Activated CD4-positive, alpha-beta T cell treated with anti-CD3 and anti-CD28 coated beads for 36 hours (primary cell): ENCODE measurements at places on chromosomes 7 and 10. TPM values are rescaled to one million over a fixed set of nuclear protein-coding genes. Genes with fewer than 3 reads are reported as not detected.

- H3K4me3 ChIP-seq, result no peak overlapping the region
- H3K27ac ChIP-seq, result no peak overlapping the region
- DNase-seq, result no peak
- peaks cover 48% of the 10 kb centered on the region for H3K36me3 ChIP-seq
- no peaks in the 10 kb centered on the region for H3K27me3 ChIP-seq
Observed at GRCh38 chr7:127833641-127834040, 181.6 kb downstream of the SND1 start.

DNA sequence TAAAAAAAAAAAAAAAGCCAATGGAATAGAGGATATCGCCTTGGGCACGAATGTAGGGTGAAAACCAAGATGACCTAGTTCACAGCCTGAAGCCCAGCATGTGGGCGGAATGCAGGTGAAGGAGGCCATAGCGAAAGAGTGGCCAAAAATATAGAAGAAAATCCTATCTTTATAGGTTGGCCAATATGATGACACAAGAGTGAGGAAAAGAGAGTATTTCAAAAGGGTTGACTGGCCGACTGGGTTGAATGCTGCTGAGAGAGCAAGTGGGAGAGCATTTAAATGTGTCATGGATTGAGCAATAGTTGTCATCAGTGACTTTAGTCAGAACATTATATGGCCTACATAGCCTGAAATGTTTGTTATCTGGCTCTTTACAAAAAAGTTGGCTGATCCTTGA, 17.2 kb upstream of the GLI3 start:
- no peak overlapping the region for H3K27ac ChIP-seq
- H3K36me3 ChIP-seq, result no peaks in the 10 kb centered on the region
- peaks cover 2% of the 10 kb centered on the region for H3K27me3 ChIP-seq
- DNase-seq, result no peak
- no peaks in the 10 kb centered on the region for H3K4me1 ChIP-seq
- H3K4me3 ChIP-seq, result no peak overlapping the region

- DNase-seq, result no peak
- H3K36me3 ChIP-seq, result peaks cover 3% of the 10 kb centered on the region
- peak overlapping the region; percentile 67 for H3K4me3 ChIP-seq
- peaks cover 4% of the 10 kb centered on the region for H3K27me3 ChIP-seq
- peaks cover 37% of the 10 kb centered on the region for H3K4me1 ChIP-seq
Observed at GRCh38 chr10:12348294-12348869, 965 bp upstream of the CAMK1D start.

DNA sequence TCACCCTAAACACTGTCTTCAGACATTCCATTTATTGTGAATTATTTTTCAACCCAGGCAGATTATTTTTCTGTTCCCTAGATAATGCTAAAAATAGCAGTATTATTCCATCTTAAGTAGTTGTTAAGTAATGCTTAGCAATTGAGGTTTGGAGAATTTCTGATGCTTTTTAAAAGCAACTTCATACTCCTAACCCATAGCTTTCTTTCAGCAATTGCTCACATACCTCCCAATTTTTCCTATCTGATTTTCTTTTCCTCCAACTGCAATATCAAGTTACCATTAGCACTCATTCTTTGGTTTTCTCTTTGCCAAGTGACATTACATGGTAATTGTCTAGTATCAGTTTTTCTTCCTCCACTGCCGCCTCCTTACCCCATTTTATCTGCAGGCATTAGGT, 104.7 kb downstream of the GPR85 start:
- DNase-seq, result no peak
- no peak overlapping the region for H3K4me3 ChIP-seq
- no peak overlapping the region for H3K27ac ChIP-seq

Gene CDNF
- 2.7 TPM for total RNA-seq

Gene MNX1
- not detected for total RNA-seq

Gene PRXL2A
- 17.6 TPM for total RNA-seq

- no peak overlapping the region for H3K27ac ChIP-seq
- no peaks in the 10 kb centered on the region for H3K36me3 ChIP-seq
- H3K27me3 ChIP-seq, result peaks cover 1% of the 10 kb centered on the region
Observed at GRCh38 chr7:33979807-33980355, 74.5 kb downstream of the BMPER start.

DNA sequence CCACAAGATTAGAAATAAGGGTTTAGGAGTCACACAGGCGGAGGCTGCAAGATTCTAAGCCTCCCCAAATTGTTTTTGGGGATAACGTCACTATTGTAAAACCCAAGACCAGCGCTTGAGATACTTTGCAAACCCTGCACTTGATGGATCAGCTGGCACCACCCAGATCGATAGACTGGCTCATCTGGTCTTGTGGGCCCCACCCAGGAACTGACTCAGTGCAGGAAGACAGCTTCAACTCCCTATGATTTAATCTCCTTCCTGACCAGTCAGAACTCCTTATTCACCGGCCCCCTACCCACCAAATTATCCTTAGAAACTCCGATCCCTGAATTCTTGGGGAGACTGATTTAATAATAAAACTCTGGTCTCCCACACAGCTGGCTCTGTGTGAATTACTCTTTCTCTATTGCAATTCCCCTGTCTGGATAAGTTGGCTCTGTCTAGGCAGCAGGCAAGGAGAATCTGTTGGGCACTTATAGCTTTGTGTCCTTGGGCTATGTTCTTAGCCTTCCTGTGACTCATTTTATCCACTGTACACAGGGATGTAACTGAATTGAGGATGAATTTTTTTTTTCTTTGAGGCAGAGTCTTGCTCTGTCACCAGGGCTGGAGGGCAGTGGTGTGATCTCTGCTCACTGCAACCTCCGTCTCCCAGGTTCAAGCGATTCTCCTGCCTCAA, 64.4 kb upstream of the CARD11 start:
- H3K4me1 ChIP-seq, result peaks cover 85% of the 10 kb centered on the region
- no peaks in the 10 kb centered on the region for H3K27me3 ChIP-seq
- H3K36me3 ChIP-seq, result peaks cover 14% of the 10 kb centered on the region

- no peak overlapping the region for H3K27ac ChIP-seq
- peaks cover 16% of the 10 kb centered on the region for H3K4me1 ChIP-seq
- no peaks in the 10 kb centered on the region for H3K36me3 ChIP-seq
- H3K27me3 ChIP-seq, result peaks cover 20% of the 10 kb centered on the region
- H3K4me3 ChIP-seq, result no peak overlapping the region
Observed at GRCh38 chr10:129030996-129031843, 435.8 kb upstream of the MGMT start.

- peaks cover 14% of the 10 kb centered on the region for H3K36me3 ChIP-seq
- no peak overlapping the region for H3K4me3 ChIP-seq
- no peak for DNase-seq
- H3K27me3 ChIP-seq, result no peaks in the 10 kb centered on the region
- H3K27ac ChIP-seq, result no peak overlapping the region
Observed at GRCh38 chr10:69130251-69130650, 6.3 kb downstream of the VPS26A start.

Gene BHLHA15
- total RNA-seq, result 0.47 TPM

DNA sequence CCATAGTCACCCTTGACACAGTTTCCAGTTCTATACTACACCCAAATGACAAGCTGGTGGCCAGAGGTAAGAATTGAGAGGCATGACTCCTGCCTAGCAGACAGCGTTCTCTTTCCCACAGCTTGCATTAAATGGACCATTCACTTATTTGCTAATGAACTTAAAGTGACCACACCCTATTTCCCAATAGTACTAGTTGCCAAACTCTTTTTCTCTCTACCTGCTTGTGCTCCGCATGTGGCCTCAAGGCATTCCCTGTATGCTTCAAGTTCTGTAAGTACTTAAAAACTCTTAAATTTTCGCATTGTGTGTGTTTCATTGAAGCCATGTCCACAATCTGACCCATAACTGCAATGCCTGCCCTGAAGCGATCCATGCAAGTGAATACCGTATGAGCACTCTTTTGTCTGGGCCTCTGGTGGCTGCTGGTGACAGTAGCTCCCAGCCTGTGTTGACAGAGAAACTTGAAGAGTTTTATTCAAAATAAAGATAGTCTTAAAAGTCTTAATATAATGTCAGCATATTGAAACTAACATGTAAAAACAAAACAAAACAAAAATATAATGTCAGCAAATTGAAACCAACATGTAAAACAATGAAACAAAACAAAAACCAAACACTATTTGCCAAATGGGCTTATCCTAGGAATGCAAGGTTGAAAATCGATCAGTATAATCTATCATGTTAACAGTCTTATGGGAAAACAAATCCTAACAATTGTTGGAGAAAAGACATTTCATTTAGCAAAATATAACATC, 73.6 kb downstream of the CCSER2 start:
- peaks cover 48% of the 10 kb centered on the region for H3K4me1 ChIP-seq
- no peaks in the 10 kb centered on the region for H3K27me3 ChIP-seq
- no peak overlapping the region for H3K27ac ChIP-seq
- no peak overlapping the region for H3K4me3 ChIP-seq
- no peak for DNase-seq

- peaks cover 15% of the 10 kb centered on the region for H3K27me3 ChIP-seq
- no peaks in the 10 kb centered on the region for H3K36me3 ChIP-seq
- no peak for DNase-seq
- H3K4me1 ChIP-seq, result peaks cover 5% of the 10 kb centered on the region
Observed at GRCh38 chr7:151987748-151988529, 31.7 kb downstream of the GALNTL5 start.

Gene RBM17
- total RNA-seq, result 246 TPM

DNA sequence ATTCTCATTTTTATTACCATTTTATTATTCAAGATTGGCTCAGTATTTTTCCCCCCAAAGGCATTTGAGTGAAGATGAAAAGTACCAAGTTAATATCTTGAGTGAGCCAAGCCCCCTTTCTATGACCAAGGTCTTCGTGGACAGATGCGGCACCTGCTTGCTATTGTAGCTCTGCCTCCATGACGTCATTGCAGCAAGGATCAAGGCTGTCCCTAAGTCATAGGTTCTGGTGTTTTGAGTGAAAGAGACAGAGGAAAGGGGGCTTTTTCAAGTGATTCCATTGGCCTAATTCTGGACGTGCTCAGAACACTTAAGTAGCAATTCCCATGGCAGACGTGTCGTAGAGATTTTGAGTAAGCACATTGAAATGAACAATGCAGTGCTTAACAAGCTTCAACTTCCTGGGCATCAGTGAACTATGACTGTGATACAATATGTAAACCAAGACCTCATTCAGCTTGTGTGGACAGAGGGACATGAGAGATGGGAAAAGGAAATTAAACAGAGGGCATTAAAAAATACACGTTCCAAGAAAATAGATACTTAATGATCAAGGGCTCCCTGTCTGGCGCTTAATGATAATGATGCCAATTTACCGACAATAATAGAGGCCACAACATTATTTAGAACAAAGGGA, 248.7 kb upstream of the NPVF start:
- H3K36me3 ChIP-seq, result no peaks in the 10 kb centered on the region
- H3K27me3 ChIP-seq, result peaks cover 10% of the 10 kb centered on the region
- no peak overlapping the region for H3K4me3 ChIP-seq
- H3K27ac ChIP-seq, result no peak overlapping the region
- H3K4me1 ChIP-seq, result no peaks in the 10 kb centered on the region

DNA sequence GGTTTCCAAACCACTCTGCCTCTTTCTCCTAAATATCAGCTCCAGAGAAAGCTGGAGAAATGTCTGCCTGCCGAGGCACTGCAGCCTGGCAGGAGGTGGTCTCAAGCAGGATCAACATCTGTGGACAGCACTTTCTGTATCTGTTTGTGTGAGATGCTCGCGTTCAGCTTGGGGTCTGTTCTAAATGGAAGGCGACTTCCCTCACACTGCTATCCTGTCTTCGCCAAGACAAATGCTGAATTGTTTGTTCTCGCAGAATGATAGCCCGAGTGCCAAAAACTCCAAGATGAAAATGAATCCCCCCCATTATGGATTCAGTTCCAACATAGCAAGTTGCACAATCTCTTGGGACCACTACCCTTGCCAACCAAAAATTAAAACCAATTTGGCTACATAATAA, 72.2 kb upstream of the PALS2 start:
- H3K27me3 ChIP-seq, result no peaks in the 10 kb centered on the region
- H3K36me3 ChIP-seq, result no peaks in the 10 kb centered on the region
- no peak overlapping the region for H3K27ac ChIP-seq
- DNase-seq, result no peak
- H3K4me3 ChIP-seq, result no peak overlapping the region
- no peaks in the 10 kb centered on the region for H3K4me1 ChIP-seq

DNA sequence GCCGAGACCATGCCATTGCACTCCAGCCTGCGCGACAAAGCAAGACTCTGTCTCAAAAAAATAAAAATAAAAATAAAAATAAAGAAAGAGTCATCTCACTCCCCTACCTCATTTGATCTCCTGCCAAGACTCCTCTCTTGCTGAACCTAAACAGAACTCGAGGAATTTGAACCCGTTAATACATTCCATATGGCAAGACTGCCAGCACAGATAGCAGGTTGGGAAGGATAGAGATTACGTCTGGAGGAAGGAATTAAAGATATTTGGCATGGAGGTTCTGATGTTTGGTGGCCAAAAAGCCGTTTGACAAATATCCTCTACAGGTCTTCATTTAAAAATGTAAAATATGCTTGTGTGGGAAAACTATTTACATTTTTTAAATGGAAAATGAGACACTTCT, 549.6 kb downstream of the HTR7 start:
- DNase-seq, result no peak
- H3K4me3 ChIP-seq, result no peak overlapping the region
- H3K27me3 ChIP-seq, result peaks cover 2% of the 10 kb centered on the region
- H3K4me1 ChIP-seq, result no peaks in the 10 kb centered on the region
- H3K27ac ChIP-seq, result no peak overlapping the region

Gene KIAA1549
- 0.46 TPM for total RNA-seq

- no peaks in the 10 kb centered on the region for H3K27me3 ChIP-seq
- peaks cover 35% of the 10 kb centered on the region for H3K4me1 ChIP-seq
- DNase-seq, result no peak
- H3K36me3 ChIP-seq, result peaks cover 54% of the 10 kb centered on the region
- peak overlapping the region; percentile 18 for H3K27ac ChIP-seq
Observed at GRCh38 chr10:94358480-94358879, 4.3 kb downstream of the NOC3L start.

- H3K27ac ChIP-seq, result no peak overlapping the region
- H3K4me3 ChIP-seq, result no peak overlapping the region
- H3K36me3 ChIP-seq, result no peaks in the 10 kb centered on the region
- no peak for DNase-seq
- H3K4me1 ChIP-seq, result no peaks in the 10 kb centered on the region
Observed at GRCh38 chr10:106384496-106384895, 780.0 kb downstream of the SORCS1 start.

Gene ANXA8
- total RNA-seq, result not detected

DNA sequence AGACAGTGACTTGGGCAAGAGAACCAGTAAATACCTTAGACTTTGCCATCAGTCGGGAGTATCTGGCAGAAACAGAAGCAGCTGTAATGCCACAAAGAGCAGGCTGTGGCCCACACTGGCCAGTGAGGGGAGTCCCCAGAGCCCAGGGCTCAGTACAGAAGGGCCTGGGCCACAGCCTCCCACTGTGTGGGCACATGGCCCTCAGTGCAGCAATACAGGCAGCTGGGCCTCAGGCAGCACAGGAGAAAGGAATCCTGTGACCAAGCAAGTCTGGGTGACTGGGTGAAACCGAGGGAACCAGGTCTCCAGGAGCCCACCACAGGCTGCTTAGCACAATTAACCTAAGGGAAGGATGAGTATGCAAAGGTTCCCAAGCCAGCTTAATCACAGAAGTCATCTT, 14.0 kb downstream of the WDR91 start:
- H3K36me3 ChIP-seq, result peaks cover 47% of the 10 kb centered on the region
- no peaks in the 10 kb centered on the region for H3K27me3 ChIP-seq
- no peak overlapping the region for H3K27ac ChIP-seq
- no peak overlapping the region for H3K4me3 ChIP-seq
- peaks cover 14% of the 10 kb centered on the region for H3K4me1 ChIP-seq
